ENCODE measurements at places on chromosomes 2 and 18.

- DNase-seq = no peak
These were observed 287.8 kb upstream of the SETBP1 start for GRCh38 chr18:44392933-44393332.

DNA sequence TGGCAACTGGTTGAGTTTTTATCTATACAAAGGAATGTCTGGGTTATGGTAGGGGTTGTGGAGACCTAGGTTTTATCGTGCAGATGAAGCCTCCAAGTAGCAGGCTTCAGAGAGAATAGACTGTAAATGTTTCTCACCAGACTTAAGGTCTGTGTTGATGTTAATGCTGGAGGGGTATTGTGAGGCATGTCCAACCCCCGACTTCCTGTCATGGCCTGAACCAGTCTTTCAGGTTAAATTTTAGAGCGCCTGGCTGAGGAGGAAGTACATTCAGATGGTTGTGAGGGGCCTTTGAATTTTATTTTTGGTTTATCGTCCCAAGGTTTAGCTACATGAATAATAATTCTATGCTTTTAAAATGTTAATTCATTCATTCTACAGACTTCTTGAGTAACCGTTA is 435.1 kb downstream of the DLGAP1 start:
- DNase-seq = no peak

- no peak for DNase-seq
These were observed 744.3 kb upstream of the ACVR2A start for GRCh38 chr2:147100406-147101035.

- no peak for DNase-seq
These were observed 15.9 kb downstream of the FAM168B start for GRCh38 chr2:131077182-131077846.

- no peak for DNase-seq
These were observed 140.1 kb upstream of the SIX3 start for GRCh38 chr2:44801289-44801840.

DNA sequence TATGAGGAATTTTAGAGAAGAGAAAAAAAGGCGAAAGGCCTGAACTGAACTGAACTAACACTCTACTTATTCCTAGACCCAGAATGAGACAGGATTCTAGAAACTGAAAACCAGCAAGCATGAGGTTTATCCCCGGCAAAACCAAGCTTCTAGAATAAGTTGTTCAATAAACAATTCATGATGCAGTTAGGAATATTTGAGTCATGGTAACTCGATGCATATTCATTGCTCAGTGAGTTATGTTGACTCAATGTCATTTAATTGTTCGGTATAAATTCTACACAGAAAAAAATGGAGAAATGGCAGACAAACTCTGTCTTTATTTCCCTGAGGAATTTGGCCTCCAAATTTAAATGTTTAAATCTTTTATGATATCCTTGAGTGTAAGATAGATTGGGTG is 321.5 kb downstream of the SATB2 start:
- DNase-seq = no peak

DNA sequence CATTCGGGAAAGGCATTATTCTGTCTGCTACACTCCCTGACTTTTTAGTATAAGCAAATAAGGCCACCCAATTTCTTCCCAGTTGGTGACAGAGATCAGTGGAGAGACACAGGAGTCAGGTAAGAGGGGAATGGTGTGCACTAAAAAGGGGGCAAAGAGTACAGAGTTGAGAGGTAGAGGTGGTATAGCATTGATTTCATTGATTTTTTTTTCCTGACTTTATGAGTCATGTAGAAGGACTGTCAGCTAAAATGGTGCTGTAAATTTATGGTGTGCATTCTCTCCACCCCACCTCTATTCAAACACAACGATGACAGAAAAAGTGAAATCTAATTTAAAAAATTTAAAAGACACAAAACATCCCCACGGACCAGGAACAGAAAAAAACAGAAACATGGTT is 23.7 kb upstream of the ST8SIA3 start:
- DNase-seq = no peak

- DNase-seq = no peak
These were observed 33.9 kb upstream of the MBP start for GRCh38 chr18:77166523-77166922.

Data from stimulated activated CD8-positive, alpha-beta memory T cell treated with anti-CD3 and anti-CD28 coated beads, Interleukin-15, amount 100 ng/mL, for 48 hours (primary cell).